Activated CD4-positive, alpha-beta T cell treated with anti-CD3 and anti-CD28 coated beads, Interleukin-2, amount 10 ng/mL, durations not matched to agents 7 days and 5 days (primary cell): ENCODE measurements at places on chromosomes 3 and 15. TPM values are rescaled to one million over a fixed set of nuclear protein-coding genes. Genes with fewer than 3 reads are reported as not detected.

IQCH gene
- total RNA-seq, result 0.77 TPM

CSTA gene
- not detected for total RNA-seq

- no peak for DNase-seq
Observed at GRCh38 chr3:149263856-149264255, 42.2 kb upstream of the CP start.

DNA sequence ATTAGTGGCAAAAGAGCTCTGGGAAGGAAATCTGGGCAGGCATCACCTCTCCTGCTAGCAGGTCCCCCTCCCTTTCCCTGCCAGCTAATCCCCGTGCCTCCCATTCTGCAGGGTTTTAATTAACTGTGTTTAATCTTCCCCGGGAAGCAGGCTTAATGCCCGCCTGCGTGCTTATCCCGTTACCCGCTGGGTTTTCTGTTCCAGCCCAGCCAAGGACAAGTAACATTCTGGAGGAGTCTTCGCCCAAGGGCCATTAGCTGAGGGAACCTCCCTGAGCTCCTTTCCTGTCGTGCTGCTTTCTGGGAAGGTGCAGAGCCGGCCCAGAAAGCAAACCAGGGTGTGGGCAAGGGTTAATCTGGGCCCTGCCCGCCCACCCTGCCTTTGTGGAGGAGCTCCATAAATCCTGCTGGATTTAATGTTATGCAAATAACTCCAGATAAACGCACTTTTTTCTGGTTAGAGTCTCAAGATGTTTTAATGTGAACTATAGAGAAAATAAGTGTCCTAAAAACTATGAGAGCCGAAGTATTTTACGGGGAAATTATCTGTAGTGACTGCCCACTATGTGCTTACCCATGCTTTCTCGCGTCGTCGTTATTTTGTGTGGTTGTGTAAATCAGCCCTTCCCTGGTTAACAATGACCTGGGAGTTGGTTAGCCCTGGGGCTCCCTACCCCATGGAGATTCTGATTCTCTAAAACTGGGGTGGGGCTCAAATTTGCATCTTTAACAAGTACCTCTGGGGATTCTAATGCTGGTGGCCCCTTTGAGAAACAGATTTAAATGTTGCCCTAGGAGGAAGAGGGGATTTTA lies 25.9 kb downstream of the TRIM71 start:
- DNase-seq, result no peak

GRCh38 chr3:160852856-160853255 lies 96.8 kb downstream of the PPM1L start:
- no peak for DNase-seq

MEX3B gene
- total RNA-seq, result 0.99 TPM

- no peak for DNase-seq
Observed at GRCh38 chr3:190053919-190054672, 66.6 kb downstream of the P3H2 start.

DNA sequence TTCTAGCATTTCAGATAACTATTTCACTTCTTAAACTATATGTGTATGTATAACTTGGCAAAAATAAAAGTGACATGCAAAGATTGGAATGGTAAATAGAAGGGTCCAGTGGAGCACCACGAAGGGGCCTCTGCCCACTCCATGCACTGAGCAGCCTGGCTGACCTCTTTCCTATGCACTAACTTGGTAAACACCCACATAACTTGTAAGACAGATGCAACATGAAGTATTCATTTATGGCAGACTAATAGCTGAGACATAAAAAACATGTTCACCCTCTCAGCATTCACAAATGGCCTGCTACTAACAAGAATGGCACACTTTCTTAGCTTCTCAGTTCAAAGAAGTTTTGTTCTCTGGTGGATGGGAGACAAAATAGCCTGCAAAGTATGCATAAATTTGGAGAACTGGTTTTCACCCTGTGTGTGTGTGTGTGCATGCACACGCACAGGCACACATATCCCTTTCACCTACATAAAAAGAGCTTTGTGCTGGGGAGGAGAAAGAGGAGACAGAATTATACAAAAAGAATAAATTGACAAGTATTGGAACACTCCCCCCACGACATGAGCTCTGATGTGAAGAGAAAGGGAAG lies 26.5 kb upstream of the RYK start:
- DNase-seq, result no peak

DNA sequence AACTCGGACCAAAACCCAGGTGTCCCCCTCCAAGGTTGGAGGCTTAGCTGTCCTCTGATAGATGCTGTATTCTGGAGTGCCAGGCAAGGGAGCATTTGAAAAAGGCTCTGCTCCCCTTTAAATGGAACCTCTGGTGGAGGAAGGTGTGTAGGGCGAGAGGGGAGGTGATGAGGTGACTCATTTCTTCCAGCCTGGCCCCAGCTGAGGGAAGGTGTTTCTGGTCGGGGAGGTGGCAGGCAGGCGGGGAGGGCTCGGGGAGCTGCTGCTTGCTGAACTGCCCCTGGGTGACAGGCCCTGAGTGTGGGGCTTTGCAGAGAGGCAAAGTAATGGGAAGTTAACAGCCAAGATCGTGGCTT lies 18.8 kb downstream of the PSTPIP1 start:
- peak; percentile 86 for DNase-seq

- DNase-seq, result no peak
Observed at GRCh38 chr3:151593928-151594327, 133.1 kb upstream of the IGSF10 start.

- DNase-seq, result no peak
Observed at GRCh38 chr3:49422379-49423248, at the start of gene AMT. Gene AMT (minus strand): TSS chr3:49422473. CDS start chr3:49422450, 23 bp downstream.

- DNase-seq, result no peak
Observed at GRCh38 chr3:20865803-20866202, 679.8 kb upstream of the SGO1 start.
